ENCODE measurements at places on chromosomes 5 and 9.

DNA sequence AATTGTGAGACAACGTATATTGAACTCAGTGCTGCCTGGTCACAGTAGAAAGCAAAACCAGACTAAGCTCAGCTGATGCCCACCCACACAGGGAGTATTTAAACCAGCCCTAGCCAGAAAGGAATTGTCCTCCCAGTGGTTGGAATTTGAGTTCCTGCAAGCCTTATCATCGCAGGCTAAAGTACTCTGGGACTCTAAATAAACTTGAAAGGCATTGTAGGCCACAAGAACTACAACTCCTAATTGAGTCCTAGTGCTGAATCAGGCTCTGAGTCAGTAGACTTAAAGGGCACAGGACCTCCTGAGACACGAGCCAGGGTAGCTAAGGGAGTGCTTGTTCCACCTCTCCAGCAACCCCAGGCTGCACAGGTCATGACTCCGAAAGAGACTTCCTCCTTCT, 171.4 kb downstream of the MCTP1 start:
- DNase-seq: peak; percentile 47

GRCh38 chr5:147332658-147333057, 97.8 kb downstream of the STK32A start:
- DNase-seq: no peak

DNA sequence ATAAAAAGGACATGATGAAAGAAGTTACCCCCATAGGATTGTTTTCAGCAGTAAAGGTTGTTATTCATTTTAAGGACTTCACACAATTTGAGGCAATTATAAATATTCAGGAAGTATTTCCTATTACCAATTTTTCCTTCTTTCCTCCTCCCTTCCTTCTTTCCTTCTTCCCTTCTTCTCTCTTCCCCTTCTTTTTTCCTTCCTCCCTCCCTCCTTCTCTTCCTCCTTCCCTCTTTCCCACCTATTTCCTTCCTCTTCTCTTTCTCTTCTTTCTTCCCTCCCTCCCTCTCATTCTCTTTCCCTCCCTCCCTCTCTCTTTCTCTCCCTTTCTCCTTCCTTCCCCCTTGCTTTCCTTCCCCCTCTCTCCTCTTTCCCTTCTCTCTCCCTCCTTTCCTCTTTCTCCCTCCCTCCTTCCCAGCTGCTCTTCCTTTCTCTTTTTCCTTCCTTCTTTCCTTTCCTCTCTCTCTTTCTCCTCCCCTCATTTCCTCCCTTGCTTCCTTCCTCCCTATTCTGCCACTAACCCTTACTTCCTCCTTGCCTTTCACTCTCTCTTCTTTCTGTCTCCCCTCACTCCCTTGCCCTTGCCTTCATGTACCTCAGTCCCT, 105.1 kb downstream of the ADRB2 start:
- no peak for DNase-seq

DNA sequence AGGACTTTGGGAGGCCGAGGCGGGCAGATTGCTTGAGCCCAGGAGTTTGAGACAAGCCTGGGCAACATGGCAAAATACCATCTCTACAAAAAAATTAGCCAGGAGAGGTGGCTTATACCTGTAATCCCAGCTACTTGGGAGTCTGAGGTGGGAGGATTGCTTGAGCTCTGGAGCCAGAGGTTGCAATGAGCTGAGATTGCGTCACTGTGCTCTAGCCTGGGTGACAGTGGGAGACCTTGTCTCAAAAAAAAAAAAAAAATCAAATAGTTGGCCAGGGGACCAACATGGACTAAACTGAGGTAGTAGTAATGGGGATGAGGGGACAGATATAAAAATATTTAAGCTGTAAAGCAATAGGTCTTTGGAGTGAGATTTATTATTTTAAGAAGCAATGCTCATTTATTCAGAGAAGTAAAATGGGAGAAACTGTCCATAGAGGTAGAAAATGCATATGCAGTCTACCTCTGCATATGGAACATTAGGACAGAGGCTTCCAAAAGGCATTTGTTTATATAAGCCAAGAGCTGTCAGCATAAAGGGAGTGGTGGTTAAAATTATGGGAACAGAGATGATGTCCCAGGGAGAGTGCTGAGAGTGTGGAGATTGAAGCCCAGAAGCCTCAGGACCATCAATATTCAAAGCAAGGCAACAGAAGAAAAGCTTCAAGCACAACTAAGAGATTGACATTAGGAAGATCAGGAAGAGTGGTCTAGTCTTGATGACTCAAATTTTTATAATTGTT, 98.1 kb downstream of the UBE2R2 start:
- no peak for DNase-seq

GRCh38 chr9:21506626-21507482, 24.7 kb upstream of the IFNE start:
- DNase-seq: peak; percentile 12

DNA sequence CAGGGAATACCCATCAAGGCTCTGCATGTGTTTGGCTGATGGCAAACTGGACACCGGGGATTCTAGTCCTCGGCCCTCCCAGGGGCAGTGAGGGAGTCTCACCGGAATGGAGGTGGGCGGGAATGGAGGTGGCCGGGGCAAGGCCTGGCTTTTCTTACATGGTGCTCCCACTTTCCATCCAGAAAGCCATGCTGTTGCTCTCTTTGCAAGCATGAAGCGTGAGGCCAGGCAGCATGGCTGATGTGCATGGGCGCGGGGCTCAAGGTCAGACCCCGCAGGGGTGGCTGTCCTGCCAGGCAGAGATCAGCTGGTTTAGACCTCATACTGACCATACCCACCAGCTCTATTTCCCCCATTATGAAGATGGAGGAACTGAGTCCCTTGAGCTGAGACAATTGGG, 108.0 kb upstream of the PHYKPL start:
- DNase-seq: no peak

Measured in hepatocyte (in vitro differentiated cells).